IMR-90 (cell line): ENCODE measurements at places on chromosomes 7 and 10.

GRCh38 chr7:116781584-116781983, 80.8 kb upstream of the CAPZA2 start:
- peaks cover 30% of the 10 kb centered on the region for H3K4me1 ChIP-seq
- H3K36me3 ChIP-seq, result peaks cover 1% of the 10 kb centered on the region; the same call in 1 of the 2 replicates
- H3K27ac ChIP-seq, result peak overlapping the region; percentile 31; the same call in 1 of the 2 replicates
- DNase-seq, result no peak
- H3K4me3 ChIP-seq, result no peak overlapping the region

- H3K4me1 ChIP-seq, result peaks cover 3% of the 10 kb centered on the region; the same call in 1 of the 2 replicates
- H3K36me3 ChIP-seq, result no peaks in the 10 kb centered on the region
- no peak overlapping the region for H3K27ac ChIP-seq
- no peak overlapping the region for H3K4me3 ChIP-seq
- no peak for DNase-seq
Observed at GRCh38 chr7:32476816-32477648, 13.1 kb downstream of the LSM5 start.

DNA sequence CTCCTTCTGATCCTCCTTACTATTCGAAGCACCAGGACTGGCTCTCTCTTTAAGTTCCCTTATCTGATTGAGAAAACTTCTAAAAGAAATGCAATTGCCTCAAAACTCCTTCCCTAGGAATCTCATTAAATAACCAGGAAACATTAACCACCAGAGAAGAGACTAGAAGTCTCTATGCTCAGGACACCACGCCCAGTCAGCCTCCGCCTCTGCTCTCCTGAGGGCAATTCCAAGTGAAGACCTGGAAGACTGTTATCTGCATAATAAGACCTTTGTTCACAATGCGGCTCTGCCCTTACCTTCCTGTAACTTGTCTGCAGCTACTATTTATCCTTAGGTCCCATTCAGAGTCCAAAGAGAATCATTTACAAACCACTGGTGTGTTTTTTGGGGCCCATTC, 78.8 kb downstream of the ELMO1 start:
- H3K36me3 ChIP-seq, result no peaks in the 10 kb centered on the region
- H3K27me3 ChIP-seq, result no peaks in the 10 kb centered on the region
- no peak overlapping the region for H3K27ac ChIP-seq
- no peaks in the 10 kb centered on the region for H3K4me1 ChIP-seq

- no peaks in the 10 kb centered on the region for H3K36me3 ChIP-seq
- H3K4me3 ChIP-seq, result no peak overlapping the region
- DNase-seq, result no peak
- H3K4me1 ChIP-seq, result no peaks in the 10 kb centered on the region; the same call in 1 of the 2 replicates
Observed at GRCh38 chr7:46781901-46782439, 799.9 kb downstream of the TNS3 start.

DNA sequence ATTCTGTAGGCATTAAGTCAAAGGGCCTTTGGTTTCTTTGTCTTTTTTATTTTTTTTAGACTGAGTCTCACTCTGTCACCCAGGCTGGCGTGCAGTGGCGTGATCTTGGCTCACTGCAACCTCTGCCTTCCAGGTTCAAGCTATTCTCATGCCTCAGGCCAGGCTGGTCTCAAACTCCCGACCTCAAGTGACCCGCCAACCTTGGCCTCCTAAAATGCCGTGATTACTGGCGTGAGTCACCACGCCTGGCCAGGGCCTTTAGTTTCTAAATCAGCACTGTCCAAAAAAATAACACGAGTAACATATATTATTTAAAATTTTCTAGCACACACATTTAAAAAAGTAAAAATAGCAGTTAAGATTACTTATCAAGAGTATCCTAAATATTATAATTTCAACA, 11.1 kb upstream of the ACSL5 start:
- H3K4me1 ChIP-seq, result 0 out of 2 replicates have a peak, but pooled peaks cover 1% of the 10 kb centered on the region
- H3K4me3 ChIP-seq, result no peak overlapping the region
- no peak for DNase-seq
- no peaks in the 10 kb centered on the region for H3K36me3 ChIP-seq

DNA sequence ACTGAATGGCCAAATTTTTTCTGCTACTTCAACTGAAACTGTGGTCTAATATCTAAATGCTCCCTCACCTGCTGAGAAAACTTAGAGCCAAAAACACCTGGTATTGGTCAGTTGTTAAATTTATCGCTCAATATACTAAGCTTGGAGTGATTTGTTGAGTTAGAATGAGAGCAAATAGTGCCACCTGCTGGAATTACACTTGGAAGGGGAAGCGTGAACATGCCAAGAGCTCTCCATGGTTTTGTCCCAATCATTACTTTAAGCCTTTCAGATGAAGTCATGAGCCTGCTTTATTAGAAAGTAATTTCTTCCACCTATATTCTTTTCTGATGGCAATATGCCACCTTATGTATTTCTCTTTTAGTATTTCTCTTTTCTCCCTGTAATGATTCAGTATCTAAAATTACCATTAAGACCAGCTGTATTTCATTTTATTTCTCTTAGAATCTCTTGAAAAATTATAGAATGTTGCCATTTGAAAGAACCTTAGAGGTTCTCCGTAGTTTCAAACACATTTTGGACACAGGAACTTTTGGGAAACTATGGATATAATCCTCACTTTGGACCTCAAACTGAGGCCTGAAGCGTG, 447.8 kb upstream of the C7orf33 start:
- H3K4me3 ChIP-seq, result no peak overlapping the region
- H3K27me3 ChIP-seq, result no peaks in the 10 kb centered on the region
- peak; percentile 21 for DNase-seq
- H3K27ac ChIP-seq, result no peak overlapping the region

DNA sequence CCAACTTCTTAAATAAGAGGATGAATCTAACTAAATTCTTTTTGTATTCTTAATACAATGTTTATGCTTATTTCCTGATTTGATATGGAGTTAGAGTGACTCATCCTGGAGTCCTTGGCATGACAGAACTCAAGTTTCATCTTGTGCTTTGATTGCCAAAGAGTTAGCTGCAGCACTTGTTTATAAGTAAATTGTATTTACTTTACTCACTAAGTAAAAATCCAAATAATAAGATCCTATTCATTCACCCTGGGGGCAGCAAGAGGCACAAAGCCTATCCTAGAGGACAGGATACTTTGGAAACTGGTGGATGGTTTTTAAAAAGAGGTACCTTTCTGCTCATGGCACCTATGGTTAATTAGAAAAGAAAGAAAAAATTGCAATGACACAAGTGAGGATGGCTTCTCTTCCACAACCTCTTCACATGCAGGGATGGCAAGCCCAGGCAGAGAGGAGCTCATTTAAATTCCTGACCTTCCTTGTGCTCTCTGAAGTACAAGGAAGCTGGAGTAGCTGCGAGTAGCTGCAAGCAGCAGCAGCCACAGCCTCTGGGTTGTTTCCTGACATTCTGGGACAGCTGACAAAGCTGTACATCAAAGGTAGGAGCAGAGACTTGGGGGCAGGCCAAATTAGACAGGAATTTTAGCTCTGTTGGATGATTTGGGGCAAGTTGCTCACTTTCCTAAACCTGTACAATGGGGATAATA, 28.5 kb upstream of the CROT start:
- peaks cover 19% of the 10 kb centered on the region for H3K4me1 ChIP-seq
- H3K36me3 ChIP-seq, result no peaks in the 10 kb centered on the region
- peak overlapping the region; percentile 93 for H3K27ac ChIP-seq
- no peak overlapping the region for H3K4me3 ChIP-seq
- no peaks in the 10 kb centered on the region for H3K27me3 ChIP-seq

DNA sequence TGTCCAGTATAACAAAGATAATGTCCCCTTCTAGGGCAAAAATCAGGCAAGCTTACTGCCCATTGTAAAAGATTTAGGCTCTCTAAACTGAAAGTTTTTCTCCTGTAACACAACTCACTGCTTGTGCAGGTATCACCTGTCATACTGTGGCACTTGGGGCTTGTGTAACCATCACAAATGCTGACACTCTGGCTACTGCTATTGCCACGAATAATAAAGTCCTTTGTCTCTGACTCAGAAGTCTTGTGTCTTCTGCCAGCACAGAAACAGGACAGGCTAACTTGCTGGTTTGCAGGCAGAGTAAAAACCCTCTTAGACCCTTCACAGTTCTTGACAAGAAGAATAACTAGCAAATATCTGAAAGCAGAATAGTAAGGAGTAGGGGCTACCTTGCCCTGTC, 273.9 kb downstream of the RPS24 start:
- H3K4me3 ChIP-seq, result no peak overlapping the region
- H3K27me3 ChIP-seq, result 0 out of 2 replicates have a peak, but pooled peaks cover 2% of the 10 kb centered on the region
- no peaks in the 10 kb centered on the region for H3K36me3 ChIP-seq
- H3K4me1 ChIP-seq, result peaks cover 3% of the 10 kb centered on the region; the same call in 1 of the 2 replicates

GRCh38 chr7:102291056-102291915, 4.6 kb downstream of the SH2B2 start:
- no peaks in the 10 kb centered on the region; the same call in 1 of the 2 replicates for H3K4me1 ChIP-seq
- no peak overlapping the region for H3K27ac ChIP-seq

DNA sequence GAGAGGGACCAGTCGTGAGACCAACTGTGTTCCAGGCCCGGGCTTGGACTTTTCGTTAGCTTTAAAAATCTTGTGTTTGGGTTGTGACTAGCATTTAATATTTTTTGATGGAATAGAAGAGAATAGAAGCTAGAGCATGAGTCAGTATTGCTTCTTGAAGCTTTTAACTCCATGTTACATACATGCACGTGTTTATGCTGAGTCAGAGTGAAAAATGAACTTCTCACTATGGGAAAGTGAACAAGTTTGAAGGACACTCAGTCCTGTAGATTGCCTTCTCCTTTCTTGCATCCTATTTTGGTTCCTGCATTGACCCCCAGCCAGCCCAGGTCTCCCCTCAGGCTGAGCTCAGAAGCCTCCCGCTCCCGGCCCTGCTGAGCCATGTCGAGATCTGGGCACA, 31.8 kb downstream of the GHRHR start:
- H3K27me3 ChIP-seq, result peaks cover 2% of the 10 kb centered on the region
- H3K27ac ChIP-seq, result no peak overlapping the region
- H3K4me3 ChIP-seq, result no peak overlapping the region
- no peaks in the 10 kb centered on the region for H3K4me1 ChIP-seq
- no peaks in the 10 kb centered on the region for H3K36me3 ChIP-seq

DNA sequence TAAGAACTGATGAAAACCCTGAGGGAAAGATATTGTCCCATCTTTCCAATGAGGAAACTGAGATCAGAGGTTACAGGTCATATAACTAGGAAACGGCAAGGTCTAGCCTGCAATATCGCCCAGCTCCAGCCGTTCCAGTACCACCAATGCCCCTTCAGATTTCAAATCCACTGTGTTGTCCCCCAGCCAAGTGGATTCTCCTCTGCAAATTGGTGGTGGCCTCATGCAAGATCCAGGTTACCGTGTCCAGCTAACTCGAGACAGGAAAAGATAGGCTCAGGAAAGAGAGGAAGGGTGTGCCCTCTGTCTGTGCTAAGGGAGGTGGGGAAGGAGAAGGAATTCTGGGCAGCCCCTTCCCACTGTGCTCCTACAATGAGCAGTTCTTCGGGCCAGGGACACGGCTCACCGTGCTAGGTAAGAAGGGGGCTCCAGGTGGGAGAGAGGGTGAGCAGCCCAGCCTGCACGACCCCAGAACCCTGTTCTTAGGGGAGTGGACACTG, 25.3 kb downstream of the PRSS2 start:
- no peaks in the 10 kb centered on the region for H3K4me1 ChIP-seq
- no peaks in the 10 kb centered on the region for H3K36me3 ChIP-seq
- H3K27ac ChIP-seq, result no peak overlapping the region
- no peak overlapping the region for H3K4me3 ChIP-seq

DNA sequence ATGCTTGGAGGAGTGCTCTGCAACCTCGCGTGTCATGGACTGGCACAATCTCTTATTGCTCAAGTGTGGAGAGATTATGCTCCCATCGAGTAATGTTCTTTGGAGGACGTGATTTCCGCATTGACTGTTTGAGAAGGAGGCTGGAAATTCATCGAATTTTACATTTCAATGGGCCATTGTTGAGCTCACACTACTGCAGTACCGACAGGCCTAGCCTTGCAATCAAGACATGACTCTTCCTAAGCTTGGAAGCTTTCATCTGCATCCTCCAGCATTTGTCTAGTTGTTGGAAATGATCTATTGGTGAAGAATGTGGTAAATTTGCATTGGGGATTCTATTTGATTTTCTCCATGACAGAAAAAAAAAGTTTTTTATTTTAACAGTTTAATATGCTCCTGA, 156.8 kb downstream of the FZD1 start:
- no peak overlapping the region for H3K27ac ChIP-seq
- no peaks in the 10 kb centered on the region for H3K36me3 ChIP-seq
- peaks cover 3% of the 10 kb centered on the region for H3K27me3 ChIP-seq
- no peaks in the 10 kb centered on the region for H3K4me1 ChIP-seq
- H3K4me3 ChIP-seq, result no peak overlapping the region

DNA sequence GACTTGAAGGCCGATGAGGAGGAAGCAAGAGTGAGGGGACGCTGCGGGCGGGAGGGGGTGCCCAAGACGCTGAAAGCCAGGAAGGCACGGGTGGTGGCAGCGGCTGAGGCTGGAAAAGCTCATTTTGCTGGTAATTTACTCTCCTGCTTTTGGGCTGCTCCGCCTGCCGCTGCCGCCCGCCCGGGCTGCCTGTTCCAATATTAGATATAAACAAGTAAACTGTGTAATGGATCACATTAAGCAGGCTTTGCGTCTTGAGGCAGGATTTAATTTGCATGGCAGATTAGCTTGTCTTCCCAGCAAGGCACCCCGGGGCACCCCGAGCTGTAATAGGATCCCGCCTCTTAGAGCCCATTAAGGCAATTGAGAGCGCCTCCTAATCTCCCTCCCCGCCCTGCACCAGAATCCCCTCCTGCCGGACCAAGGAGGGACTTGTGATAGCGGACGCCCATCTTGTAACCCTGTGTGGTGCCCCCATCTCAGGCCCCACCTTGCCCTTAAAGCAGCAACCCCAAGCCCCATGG, 46.1 kb upstream of the SLF2 start:
- no peak overlapping the region for H3K4me3 ChIP-seq
- no peaks in the 10 kb centered on the region for H3K36me3 ChIP-seq
- no peak for DNase-seq

DNA sequence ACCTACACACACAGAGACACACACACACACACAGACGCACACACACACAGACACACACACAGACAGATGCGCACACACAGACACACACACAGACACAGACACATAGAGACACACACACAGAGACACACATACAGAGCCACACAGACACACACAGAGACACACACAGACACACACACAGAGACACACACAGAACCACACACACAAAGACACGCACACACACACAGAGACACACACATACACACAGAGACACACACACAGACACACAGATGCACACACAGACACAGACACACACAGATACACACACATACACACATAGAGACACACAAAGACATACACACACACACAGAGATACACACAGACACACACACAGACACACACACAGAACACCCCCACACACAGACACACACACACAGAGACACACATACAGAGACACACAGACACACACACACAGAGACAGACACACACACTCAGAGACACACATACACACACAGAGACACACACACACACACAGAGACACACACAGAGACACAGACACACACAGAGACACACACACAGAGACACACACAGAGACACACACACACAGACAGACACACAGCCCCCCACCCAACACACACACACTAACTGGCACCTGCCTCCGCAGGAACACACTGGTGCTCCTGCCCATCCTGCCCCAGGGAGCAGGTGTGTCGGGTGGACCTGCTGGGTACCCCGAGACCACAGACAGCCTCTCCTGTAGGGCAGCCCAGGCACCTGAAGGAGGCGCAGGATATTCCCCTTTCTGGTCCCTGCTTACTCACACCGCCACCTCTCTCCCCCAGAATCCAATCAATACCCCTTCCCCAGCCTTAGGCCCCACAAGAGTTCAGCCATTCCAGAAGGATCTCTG, 5.4 kb upstream of the FZD9 start:
- H3K4me1 ChIP-seq, result peaks cover 2% of the 10 kb centered on the region; the same call in 1 of the 2 replicates
- H3K27ac ChIP-seq, result no peak overlapping the region
- DNase-seq, result no peak
- no peaks in the 10 kb centered on the region for H3K36me3 ChIP-seq
- no peak overlapping the region for H3K4me3 ChIP-seq

GRCh38 chr10:102919246-102919959, 1.3 kb downstream of the CNNM2 start:
- H3K36me3 ChIP-seq, result no peaks in the 10 kb centered on the region
- peak overlapping the region; percentile 91 for H3K27ac ChIP-seq
- no peaks in the 10 kb centered on the region for H3K27me3 ChIP-seq
- peaks cover 3% of the 10 kb centered on the region; the same call in 1 of the 2 replicates for H3K4me1 ChIP-seq
- DNase-seq, result peak; percentile 25
